M059J (cell line): ENCODE measurements at places on chromosomes 13 and 19.
A peak's percentile ranks its signal among the peaks of the same experiment; 100 is the strongest.

DNA sequence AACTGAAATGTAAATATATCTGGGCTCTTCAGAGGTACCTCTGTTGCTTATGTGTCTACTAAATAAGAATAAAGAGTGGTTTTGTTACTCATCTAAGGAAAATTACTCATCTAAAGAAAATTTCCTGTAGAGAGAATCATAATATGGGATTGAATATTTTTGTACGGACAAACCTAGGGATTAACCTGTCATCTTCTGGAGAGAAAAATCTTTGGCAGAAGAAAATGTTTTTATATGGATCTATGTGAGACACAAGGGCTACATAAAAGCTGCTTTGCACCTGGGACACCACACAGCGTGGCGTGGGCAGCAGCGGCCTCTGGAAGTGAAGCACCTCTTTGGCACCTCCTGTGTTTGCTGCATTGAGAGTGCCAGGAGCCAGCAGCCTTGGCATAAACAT, 242.9 kb upstream of the DACH1 start:
- peak; percentile 35 for DNase-seq

DNA sequence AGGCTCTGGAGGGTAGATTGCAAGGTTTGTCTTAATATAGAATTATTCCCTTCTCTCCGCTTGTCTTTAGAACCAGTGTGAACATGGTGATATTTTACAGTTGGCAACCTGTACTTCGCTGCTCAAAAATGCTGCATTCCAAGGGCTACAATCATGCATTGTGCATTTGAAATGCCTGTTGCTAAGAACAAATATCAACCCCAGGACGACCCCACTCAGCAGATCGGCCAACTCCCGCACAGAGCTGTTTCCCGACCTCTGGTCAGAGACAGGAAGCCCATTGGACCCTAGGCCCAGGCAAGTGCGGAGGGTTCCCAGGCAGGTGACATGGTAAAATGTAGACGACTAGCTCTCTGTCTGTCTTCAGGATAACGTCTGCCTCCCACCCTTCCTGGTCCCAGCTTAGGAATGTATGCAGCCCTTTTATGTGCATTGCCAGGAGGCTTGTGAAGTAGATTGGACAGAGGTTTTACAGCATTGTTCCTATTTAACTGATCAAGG, 263.5 kb downstream of the FOXO1 start:
- DNase-seq = peak; percentile 64

GRCh38 chr13:47890146-47890814, 110.8 kb downstream of the SUCLA2 start:
- no peak for DNase-seq

DNA sequence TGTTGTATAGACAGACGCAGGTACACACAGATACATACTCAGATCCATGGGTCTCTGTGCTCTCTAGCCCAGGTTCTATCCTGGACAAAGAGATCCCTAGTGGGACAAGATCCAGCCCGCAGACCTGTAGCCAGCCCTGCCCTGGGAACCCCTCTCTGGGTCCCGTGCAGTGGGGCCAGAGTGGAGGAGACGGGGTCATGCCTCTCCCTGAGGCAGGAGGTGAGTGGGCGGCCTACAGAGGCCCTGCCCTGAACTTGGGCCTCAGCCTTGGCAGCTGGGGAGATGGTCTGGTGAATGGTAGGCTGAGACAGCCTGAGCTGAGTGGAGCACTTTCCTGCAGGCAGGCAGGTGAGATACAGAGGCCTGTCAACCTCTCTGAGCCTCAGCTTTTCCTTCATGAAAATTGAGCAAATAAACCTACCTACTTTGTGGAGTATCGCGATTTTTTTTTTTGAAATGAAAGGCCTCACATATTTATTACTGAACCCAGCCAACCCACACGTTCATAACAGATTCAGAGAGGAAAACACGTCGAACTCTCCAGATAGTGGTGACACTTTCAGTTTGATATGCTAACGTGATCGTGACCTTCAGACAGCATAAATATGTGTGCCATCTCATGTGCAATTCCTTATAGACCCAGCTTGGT, 3.4 kb upstream of the JUND start:
- DNase-seq = no peak

DNA sequence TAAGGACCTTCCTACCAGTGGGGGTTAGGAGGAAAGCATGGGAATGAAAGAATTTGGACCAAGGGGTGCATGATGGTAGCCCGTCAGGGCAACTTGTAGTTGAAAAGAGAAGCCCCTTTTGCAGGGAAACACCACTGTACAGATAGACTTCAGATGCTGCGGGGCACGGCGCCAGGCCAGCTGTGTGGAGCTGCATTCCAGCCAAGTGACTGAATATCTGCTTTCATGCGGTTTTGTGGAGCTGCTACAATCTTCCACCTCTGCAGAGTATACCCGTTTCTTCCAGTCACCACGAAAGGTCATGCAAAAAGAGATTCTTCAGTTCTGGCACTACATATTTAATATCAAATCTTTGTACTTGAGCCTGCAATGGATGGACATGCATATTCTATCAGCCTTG, 104.7 kb downstream of the RGCC start:
- peak; percentile 75 for DNase-seq

DNA sequence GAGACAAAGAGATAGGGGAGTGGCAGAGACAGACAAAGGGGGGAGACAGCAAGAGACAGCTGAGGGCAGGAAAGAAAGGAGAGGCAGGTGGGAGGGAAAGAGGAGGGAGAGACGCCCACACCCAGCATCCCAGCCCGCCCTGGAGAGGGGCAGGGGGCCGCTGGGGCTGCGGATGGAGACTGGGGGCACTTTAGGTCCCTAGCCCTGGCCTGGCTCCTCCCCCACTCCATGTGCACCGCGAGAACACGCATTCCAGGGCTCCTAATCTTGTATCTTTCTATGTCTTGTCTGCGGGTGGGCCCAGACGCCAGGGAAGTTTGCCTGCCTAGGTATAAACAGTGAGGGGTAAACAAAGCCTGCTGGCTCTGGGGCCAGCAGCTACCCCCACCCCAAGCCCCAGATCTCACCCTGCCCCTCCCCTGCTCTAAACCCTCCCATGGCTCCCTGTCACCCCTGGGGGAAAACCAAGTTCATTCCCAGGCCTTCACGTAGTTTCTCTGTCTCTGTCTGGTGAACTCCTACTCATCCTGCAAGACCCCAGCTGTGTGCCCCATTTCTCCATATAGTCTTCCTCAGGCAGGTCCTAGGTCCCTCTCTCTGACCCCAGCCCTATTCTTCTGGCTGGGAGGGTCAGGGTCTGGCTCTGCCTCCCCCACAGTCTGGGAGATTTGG, 5.7 kb downstream of the TLE5 start:
- DNase-seq = no peak

DNA sequence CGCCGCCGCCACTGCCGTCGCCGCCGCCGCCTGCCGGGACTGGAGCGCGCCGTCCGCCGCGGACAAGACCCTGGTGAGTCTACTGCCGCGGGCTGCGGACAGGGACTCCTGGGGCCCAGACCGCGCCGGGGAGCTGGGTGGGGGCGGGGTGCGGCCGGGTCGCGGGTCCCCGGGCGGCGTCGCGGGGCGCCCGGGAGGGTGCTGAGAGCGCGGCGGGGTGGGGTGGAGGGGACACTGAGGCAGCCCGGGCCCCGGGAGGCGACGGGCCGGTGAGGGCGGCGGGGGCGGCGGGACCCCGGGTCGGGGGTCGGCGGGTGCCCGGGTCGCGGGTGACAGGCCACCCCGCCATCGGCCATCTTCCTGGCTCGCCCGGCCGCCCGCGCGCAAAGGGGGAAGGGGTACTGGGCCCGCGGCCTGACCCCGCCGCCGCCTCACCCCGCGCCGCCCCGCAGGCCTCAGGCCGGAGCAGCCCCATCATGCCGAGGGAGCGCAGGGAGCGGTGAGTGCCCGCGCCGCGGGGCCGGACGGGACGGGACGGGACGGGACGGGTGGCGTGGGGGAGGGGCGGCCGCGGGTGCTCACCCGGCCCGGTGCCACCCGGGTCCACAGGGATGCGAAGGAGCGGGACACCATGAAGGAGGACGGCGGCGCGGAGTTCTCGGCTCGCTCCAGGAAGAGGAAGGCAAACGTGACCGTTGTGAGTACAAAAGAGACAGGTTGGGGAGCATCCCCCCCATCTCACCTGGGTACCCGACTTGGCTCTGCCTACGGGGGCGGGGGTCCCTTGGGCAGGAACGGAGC, 489 bp downstream of the CCNE1 start:
- no peak for DNase-seq

DNA sequence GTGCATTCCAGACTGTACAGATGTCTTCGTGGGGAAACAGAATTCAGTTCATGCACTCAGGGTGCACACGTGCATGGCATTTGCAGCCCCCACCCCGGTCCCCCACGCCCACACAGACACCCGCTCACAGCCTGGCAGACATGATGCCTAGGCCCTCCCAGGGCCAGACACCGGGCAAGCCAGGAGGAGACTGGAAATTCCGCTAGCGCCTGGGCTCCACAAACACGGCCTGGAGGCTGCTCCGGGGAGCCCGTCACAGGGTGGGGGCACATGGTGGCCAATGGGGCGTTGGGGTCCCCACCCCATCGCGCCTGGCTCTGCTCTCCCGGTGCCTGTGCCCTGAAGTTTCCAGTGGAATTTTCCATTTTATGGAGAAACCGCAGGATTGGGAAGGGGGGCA, 3.6 kb downstream of the CILP2 start:
- no peak for DNase-seq

GRCh38 chr13:77535448-77535847, at the start of gene SCEL:
TSS of gene SCEL (plus strand) at chr13:77535706. CDS start at chr13:77555876, 20,170 bp downstream.
- no peak for DNase-seq

DNA sequence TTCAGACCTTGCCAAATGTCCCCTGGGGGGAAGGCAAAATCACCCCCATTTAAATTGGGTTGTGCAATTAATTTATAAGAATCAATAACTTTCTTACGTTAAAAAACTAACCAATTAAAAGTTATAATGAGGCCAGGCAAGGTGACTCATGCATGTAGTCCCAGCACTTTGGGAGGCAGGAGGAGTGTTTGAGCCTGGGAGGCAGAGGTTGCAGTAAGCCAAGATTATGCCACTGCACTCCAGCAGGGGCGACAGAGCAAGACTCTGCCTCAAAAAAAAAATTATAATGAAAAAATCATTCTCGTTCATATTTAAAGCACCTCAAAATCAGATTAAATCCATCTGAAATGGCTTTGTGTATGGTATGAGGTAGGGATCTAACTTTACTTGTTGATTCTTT, 18.4 kb upstream of the SIGLEC14 start:
- DNase-seq = peak; percentile 16

GRCh38 chr19:58009666-58010301, 7.2 kb upstream of the ZNF606 start:
- peak; percentile 62 for DNase-seq

GRCh38 chr19:19816679-19817078, 4.9 kb downstream of the ZNF506 start:
- no peak for DNase-seq

DNA sequence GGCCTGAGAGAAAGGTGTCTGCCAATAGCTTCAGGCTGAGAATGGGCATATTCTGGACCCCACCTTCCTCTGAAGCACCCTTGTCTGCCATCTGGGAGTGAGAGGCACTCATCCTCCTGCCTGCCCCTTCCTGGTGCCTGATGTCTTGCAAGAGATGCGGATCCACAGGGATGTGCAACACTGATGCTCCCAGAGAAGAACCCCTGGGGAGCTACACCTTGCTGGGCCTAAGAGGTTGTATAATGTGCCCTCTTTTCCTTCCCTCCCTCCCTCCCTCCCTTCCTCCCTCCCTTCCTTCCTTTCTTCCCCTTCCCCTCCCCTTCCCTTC, 34.6 kb downstream of the ADPRHL1 start:
- DNase-seq = no peak

DNA sequence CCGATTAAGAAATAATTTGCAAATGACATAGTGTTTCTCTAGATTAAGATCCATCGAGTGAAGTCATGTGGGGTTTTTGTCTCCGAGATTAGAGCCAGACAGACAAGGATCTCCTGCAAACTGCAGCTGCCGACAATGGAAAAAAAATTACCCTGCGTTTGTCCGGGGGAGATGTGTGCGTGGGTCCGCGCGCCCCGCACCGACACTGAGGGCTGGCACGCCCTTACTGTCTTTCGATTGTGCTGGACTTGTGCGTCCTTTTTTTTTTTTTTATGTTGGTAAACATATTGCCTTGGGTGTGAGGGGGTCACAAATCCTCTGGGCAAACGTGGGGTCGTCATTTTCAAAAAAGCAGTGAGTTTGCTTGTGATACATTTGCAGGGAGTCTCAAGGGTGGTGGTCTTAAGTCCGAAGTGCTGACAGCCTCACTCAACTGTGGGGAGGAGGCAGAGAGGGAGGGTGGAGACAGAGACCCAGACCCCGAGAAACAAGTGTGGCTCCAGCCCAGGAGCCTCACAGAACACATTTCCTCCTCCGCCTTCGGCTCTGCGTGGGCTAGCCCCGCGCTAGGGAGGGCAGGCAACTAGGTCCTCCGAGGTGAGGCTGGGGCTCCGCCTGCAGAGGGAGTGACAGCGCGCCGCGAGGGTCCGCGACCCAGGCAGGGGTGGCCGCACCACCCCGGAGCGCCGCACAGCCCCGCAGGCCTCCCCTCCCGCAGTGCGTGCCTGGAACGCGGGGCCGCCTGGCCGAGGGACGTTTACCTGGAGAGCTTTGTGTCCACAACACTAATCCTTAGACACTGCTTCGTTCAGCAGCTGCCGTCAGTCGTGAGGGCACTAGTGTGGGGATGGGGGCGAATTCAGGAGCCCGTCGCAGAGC, 11.7 kb upstream of the SOX1 start:
- no peak for DNase-seq

- no peak for DNase-seq
These were observed 3.8 kb upstream of the KLC3 start for GRCh38 chr19:45336696-45337251.

DNA sequence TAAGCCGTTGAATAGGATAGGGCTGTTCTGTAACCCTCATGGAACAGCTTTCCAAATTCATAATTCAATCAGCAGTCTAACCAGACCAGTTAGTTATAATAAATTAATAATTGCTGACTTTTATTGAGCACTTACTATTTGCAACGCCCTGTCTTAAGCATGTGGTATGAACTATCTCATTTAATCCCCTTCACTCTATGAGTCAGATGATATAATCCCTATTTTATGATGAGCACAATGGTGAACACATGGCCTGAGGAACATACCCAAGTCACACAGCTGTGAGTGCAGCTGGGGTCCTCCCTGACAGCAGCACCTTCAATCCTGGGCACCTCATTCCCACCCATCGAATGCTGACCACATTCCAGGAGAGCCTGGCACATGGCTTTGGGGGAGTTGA, 28.0 kb upstream of the SACS start:
- DNase-seq = no peak

DNA sequence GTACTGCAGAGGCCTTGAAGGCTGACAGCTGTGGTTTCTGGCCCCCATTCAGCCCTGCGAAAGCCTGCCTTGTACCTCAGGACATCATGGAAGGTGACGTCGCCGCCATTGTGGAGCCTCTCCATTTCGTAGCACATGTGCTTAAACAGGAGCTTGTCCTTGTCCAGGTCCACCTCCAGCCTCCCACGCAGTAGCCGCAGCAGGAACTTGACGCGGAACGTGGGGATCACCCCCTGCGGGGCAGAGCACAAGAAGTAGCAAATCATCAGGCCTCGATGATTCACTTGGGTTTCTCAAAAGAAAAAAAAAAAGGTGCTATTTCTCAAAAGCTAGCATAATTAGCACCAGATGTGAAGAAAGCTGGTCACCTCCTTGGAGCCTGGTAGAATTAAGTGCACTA, 351.0 kb downstream of the NALCN start:
- DNase-seq = peak; percentile 12

- no peak for DNase-seq
These were observed 20.3 kb upstream of the GGACT start for GRCh38 chr13:100608906-100609305.

- peak; percentile 24 for DNase-seq
These were observed 30.1 kb downstream of the RCBTB2 start for GRCh38 chr13:48502601-48503319.
